ENCODE measurements at places on chromosomes 4 and X.

DNA sequence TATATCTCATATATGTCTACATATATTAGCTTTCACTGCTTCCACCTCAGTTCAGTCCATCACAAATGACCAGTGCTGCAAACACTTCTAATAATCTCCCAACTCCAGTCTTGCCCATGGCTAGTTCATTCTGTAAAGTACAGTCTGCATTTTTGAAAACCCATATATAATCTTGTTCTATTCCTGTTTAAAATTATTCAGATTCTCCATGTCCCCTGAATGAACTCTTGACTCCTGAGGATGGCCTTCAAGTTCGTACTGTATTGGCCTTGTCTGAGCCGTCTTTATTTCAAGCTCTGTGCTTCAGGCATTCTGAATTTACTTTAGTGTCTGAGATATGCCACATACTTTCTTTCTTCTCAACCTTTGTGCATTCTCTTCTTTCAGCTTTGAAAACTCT is 84.7 kb downstream of the PTPN13 start:
- DNase-seq: no peak

GRCh38 chr4:113823291-113823659 is 61.7 kb upstream of the CAMK2D start:
- DNase-seq: no peak

GRCh38 chr4:184896868-184897715 is 71.3 kb upstream of the ACSL1 start:
- no peak for DNase-seq

DNA sequence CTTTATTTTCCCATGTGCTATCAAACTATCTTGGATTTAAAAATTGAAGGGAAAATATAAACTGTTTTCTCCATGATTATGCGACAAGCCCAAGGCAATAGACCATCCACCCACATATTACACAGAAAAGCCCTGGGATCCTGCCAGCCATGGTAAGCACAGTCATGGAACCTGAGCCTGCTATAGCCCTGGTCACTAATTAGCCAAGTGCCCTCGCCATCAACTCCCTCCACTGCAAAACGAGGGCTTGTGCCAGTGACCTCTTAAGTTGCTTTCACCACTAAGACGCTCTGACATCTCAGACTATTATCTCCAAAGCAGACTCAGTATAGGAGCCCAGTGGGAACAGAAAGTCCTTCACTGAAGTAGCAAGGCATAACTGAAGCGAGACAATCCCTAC is 69.2 kb downstream of the NLGN4X start:
- no peak for DNase-seq

- DNase-seq: no peak
Measured at GRCh38 chrX:111116666-111117065, 20.7 kb downstream of the PAK3 start.

DNA sequence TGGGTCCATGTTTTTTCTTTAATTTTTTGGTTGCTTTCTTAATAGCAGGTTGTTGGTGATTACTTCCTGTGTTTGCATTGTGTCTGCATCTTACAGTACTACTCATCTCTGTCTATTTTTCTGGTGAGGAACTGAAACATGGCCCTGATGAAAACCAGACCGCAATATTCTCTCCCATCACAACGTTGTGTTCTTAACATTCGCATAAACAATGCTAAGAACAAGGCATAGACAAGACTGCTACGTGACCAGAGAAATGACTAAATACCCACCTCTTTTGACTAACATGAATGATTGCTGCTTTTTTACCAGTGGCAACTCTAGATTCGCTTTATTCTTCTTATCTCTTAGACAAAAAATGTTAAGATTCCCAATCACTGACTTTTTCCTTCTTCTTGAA is 179.1 kb downstream of the GC start:
- no peak for DNase-seq

DNA sequence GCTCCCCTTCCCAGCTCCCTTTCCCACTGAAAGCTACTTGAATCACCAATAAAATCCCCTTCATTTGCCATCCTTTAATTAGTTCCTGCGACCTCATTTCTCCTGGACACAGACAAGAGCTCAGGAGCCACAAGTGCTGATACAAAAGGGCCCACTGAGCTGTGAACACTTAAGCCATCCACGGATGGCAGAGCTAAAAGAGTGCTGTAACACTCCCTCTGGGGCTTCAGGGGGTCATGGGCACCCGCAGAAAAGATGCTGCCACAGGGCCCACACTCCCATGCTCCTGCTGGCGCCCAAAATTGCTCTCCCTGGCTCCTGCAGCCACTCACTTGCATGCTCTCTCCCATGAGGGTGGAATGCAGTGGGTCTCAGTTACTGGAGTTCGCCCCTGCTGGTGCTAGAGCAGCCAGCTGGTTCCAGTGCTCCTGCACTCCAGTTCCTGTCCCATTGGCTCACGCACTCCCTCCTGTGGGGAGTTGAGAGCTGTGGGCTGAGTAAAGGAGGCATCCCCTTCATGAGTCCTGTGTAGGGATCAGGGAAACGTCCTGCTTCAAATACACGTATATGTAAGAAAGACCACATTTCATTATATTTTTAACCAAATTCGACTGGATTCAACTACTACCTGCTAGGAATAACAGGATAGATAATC is 1291.0 kb downstream of the ARAP2 start:
- no peak for DNase-seq

- DNase-seq: no peak
Measured at GRCh38 chr4:5734853-5735252, 23.9 kb downstream of the EVC start.
